ENCODE measurements at places on chromosomes 7 and 10.

GRCh38 chr10:17735166-17735941 lies 16.6 kb upstream of the TMEM236 start:
- DNase-seq: no peak

GRCh38 chr10:22436526-22436892 lies 91.2 kb downstream of the SPAG6 start:
- no peak for DNase-seq

DNA sequence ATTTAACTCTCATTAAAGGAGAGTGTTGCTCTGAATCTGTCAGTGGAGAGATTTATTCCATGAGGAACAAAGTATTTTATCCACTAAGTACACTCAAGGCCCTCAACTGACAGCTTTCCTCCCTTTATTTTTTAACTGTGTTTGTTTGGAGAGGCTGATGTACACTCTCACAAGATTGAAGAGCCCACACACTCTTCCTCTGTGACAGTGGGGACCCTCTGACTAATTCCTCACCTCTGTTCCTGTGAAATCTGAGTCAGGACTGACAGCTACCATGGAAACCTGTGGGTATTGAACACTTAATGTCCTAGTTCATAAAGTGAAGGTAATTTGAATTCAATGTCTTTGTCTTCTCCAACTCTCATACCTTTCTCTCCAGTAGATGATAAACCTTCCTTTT lies 189.8 kb upstream of the PITRM1 start:
- DNase-seq: no peak

DNA sequence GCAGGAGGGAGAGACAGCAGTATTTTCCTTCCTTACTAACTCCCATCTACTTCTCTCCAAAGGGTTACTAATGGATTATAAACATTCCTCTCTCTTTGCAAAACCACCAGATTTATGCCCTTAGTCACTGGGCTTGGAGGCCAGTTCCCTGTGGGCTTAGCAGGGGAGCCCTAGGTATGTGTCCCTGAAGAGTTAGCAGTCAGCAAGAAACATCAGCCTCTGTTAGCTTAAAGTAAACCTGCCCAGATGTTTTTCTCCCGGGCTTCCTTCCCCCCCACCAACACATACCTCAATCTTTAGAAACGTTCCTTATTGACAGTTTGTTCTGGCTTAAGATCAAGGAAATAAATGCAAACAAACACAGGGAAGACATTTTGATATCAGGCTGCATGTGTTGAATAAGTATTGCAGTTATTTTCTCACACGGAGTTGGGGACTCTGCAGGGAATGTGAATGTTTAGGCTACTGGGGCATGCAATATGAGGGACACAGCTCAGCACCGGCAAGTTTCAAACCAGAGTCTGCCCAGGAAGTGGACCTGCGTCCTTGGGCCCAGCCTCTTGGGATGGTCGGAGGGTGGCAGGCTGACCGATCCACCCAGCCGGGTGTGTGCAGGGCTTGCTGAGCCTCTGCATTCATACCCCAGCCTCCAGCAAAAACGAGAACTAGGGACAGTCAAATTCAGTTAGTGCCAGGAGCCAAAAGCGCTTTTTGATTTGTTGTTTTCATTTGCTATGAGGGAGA lies 252.0 kb upstream of the GRB10 start:
- DNase-seq: no peak

DNA sequence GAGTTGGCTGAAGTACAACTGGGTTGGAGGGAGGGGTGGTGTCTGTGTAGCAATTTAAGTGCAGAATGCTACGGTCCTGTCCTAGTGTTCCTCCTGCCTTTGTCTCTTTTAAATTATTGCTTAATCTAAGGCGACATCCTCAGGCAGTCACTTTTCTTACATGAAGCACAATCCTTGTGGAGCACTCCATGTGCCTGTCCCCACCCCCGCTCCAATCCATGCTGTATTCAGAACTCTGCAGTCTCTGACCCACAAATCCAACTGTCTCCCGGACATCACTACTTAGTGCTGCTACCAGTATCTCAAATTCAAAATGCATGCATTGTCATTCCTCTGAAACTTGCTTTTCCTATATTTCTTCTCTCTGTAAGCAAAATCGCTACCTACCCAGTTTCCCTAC lies 91.4 kb upstream of the FAM133B start:
- no peak for DNase-seq

GRCh38 chr7:49866910-49867309 lies 93.5 kb downstream of the VWC2 start:
- DNase-seq: no peak

GRCh38 chr10:34769899-34770298 lies 45.2 kb downstream of the PARD3 start:
- no peak for DNase-seq

DNA sequence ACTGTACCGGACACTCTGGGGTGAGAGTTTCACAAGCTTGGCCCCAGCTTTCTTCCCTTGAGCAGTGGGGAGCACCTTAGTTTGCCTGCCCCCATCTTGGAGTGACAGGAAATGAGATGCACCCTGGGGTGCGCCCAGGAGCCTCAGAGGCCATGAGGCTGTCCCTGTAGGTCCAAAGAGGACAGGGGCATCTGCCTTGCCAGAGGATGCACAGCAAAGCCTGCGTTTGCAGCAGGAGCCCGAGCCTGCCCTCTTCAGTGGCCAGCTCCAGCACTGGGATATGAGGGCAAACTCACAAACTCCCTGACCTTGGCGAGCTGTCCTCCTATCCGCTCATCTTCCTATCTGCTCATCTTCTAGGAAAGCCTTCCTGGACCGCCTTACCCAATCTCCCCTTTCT lies 79.5 kb downstream of the PROSER2 start:
- no peak for DNase-seq

DNA sequence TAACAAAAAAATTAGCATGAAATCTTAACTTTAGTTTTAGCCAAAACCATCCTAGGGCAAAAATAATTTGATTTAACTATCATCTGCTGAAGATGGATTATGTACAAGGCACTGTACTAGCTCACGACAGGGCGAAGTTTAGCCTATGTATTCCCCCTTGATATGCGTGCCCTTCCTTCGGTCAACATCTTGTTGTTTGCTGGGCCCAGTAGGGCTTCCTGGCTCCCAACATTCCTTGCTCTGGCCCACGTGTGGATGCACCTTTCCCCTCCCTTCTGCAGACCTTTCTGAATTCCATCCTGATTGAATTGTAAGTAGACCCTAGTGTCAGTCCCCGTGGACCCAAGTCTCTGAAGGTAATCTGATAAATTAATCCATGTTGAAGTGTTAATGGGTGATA lies 212.0 kb downstream of the RELN start:
- no peak for DNase-seq

- peak; percentile 72 for DNase-seq
Measured at GRCh38 chr7:99392659-99393354, 15.6 kb downstream of the PDAP1 start.

- no peak for DNase-seq
Measured at GRCh38 chr7:33089142-33089541, 20.1 kb downstream of the RP9 start.

DNA sequence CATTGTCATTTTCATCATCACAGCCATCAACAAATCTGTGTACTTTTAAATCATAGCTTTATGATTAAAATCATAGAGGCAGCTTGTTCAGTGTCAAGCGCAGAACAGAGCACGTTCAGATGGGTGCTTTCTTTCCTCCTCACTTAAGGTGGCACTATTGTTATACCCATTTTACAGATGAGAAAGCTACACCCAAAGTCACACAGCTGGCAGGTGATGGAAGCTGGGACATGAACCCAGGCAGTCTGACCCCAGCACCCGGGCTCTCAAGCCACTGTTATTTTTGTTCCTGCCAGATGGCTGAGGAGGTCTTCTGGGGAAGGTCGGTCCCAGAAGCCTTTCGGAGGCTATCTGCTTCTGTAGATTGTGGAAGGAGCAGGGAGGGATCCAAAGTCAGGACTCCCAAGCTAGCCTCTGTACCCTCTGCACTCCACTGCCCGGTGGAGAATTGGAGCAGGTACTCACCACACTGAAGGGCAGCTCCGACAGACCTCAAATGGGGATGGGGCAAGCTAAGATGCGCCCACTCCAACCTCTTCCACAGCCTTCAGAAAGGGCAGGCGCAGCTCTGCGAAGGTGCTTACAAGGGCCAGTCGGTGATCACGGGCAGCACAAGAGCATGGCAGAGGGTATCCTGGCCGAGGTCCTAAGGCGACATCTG lies 610 bp downstream of the AVPI1 start:
- DNase-seq: no peak

GRCh38 chr10:30422151-30422695 lies 11.8 kb upstream of the MAP3K8 start:
- DNase-seq: no peak

- no peak for DNase-seq
Measured at GRCh38 chr7:35695473-35695850, 527 bp upstream of the HERPUD2 start.

- no peak for DNase-seq
Measured at GRCh38 chr10:89307269-89307577, 5.4 kb downstream of the IFIT2 start.

- no peak for DNase-seq
Measured at GRCh38 chr10:60389413-60390025, at the start of gene ANK3. ANK3 (minus strand) TSS chr10:60389875; CDS start chr10:60389538, 337 bp downstream.

DNA sequence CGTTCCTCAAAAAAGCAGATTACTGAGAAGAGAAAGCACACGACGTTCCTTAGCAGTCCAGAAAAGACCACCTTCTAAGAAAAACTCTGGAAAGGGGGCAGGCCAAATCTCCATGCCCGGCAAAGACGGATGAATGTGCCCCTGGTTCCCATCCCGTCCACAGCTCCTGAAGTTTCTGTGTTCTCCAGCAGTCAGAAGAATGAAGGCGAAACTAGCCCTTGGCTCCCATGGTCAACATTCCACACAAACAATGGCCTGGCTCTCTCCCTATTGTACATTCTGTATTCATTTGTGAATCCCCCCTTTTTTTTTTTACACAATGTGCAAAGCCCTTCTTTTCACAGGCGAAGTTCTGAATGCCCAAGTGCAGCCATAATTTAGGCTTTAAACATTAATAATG lies 5.3 kb downstream of the CTBP2 start:
- DNase-seq: no peak

- DNase-seq: no peak
Measured at GRCh38 chr10:79247373-79248137, 99.7 kb upstream of the PPIF start.

DNA sequence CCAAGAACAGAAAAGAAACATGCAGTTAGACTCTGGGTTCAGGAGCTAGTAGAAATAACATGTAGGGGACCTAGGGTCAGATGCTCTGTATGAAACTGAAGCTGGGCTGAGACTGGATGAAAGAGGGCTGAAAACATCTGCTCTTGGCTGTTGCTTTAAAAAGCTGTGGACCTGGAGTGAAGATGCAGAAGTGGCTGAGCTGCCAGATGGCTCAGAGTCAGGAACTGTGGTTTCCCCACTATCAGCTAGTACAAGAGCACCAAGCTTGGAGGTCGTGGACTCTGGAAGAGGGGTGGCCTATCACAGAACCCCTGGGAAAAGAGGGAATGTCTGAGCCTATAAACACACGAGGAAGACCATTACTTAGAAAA lies 5.9 kb downstream of the ADK start:
- no peak for DNase-seq

All from stimulated activated CD4-positive, alpha-beta T cell treated with anti-CD3 and anti-CD28 coated beads, Interleukin-12 subunit alpha, Interleukin-12 subunit beta, amount 100 ng/mL, for 4 hours (primary cell).